ENCODE measurements at places on chromosomes 1 and 21. TPM values are rescaled to one million over a fixed set of nuclear protein-coding genes. Genes with fewer than 3 reads are reported as not detected.

GPX7 gene
- total RNA-seq, result not detected

CACHD1 gene
- total RNA-seq, result 1.5 TPM

C1orf53 gene
- 4.3 TPM for total RNA-seq

FAF1 gene
- total RNA-seq, result 36.2 TPM

ACTL8 gene
- total RNA-seq, result 1.5 TPM

LDLRAD1 gene
- total RNA-seq, result not detected

COL24A1 gene
- 0.03 TPM for total RNA-seq

ATP13A2 gene
- total RNA-seq, result 22.3 TPM
